ENCODE measurements at places on chromosomes 2 and 18. TPM values are rescaled to one million over a fixed set of nuclear protein-coding genes. Genes with fewer than 3 reads are reported as not detected.

DNA sequence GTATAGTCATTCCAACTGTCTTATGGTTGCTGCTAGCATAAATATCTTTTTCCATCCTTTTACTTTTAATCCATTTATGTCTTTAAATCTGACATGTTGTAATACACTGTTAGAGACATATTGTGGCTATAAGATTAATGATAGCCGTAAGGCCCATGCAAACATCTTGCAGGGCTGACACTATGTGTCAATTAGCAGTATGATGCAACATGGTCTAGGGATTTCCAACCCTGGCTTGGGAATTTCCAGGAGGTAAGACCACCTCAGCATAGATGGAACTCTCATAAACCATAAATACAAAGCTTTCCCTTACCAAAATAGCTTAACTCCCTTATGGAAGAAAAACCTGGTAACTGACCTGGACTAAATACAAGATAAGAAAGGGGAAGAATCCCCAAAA, 16.5 kb downstream of the SCLY start:
- no peak for DNase-seq
- no peak overlapping the region for H3K27ac ChIP-seq
- H3K4me3 ChIP-seq, result no peak overlapping the region
- H3K27me3 ChIP-seq, result no peaks in the 10 kb centered on the region

DNA sequence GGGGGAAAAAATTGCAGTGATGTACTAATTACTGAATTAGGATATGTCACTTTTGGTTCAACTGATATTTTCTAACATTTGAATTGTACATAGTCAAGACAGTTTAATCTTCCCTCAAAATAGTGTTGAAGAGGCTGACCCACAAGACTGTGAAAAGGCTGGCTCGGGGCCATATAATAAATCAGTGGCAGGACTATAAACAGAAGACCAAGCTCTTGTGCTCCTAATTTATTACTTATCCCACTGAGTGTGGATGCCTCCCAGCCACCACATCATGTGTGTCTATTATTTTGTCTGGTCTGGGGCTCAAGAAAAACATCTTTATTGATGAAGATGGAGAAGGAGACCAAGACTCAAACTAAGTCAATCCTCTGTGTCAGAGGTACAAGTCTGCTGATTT, 64.4 kb downstream of the PLEKHM3 start:
- H3K4me1 ChIP-seq, result peaks cover 1% of the 10 kb centered on the region
- H3K27me3 ChIP-seq, result no peaks in the 10 kb centered on the region
- H3K27ac ChIP-seq, result no peak overlapping the region
- H3K36me3 ChIP-seq, result no peaks in the 10 kb centered on the region
- DNase-seq, result no peak

DNA sequence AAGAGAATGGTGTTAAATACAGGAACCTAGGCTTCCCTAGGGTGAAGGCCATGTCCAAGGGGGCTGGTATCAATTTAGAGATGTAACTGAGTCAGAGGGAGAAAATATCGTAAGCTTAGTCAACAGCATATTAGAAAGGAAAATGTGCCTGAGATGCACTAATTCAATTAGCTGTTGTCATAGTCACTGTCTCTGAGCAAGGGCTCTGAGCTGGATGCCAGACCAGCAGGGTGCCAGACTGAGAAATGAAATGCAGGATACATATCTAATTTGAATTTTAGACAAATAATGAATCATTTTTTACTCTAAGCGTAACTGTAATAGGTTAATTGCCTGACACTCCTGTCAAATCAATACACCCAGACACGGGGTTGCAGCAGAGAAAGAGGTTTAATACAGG, 11.4 kb upstream of the SLC35F6 start:
- no peaks in the 10 kb centered on the region for H3K4me1 ChIP-seq
- H3K27me3 ChIP-seq, result no peaks in the 10 kb centered on the region
- no peak for DNase-seq
- H3K27ac ChIP-seq, result no peak overlapping the region

GRCh38 chr2:200735061-200735460, 76.6 kb upstream of the BZW1 start:
- H3K4me1 ChIP-seq, result peaks cover 5% of the 10 kb centered on the region
- H3K27ac ChIP-seq, result no peak overlapping the region
- H3K27me3 ChIP-seq, result no peaks in the 10 kb centered on the region
- no peak overlapping the region for H3K4me3 ChIP-seq
- no peak for DNase-seq

DNA sequence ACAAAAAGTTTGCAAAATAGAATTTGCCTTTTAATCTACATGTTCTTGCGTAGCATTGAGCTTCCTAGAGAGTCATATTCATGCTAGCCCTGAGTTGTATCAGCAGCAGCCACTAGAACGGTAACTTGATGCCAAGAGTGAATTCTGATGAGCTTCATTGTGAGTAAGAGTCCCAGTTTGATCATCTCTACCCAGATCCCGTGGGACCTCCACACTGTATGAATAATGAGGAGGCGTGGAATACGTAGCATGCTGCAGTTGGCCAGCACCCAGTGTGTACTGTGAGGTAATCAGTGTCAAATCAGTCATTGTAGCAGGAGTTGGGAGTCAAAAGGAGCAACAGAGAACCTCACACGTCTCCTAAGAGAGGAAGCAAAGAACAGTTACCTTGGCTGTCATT, 197.9 kb downstream of the NEDD4L start:
- no peaks in the 10 kb centered on the region for H3K27me3 ChIP-seq
- no peak overlapping the region for H3K4me3 ChIP-seq
- no peaks in the 10 kb centered on the region for H3K36me3 ChIP-seq
- DNase-seq, result no peak
- no peak overlapping the region for H3K27ac ChIP-seq

DNA sequence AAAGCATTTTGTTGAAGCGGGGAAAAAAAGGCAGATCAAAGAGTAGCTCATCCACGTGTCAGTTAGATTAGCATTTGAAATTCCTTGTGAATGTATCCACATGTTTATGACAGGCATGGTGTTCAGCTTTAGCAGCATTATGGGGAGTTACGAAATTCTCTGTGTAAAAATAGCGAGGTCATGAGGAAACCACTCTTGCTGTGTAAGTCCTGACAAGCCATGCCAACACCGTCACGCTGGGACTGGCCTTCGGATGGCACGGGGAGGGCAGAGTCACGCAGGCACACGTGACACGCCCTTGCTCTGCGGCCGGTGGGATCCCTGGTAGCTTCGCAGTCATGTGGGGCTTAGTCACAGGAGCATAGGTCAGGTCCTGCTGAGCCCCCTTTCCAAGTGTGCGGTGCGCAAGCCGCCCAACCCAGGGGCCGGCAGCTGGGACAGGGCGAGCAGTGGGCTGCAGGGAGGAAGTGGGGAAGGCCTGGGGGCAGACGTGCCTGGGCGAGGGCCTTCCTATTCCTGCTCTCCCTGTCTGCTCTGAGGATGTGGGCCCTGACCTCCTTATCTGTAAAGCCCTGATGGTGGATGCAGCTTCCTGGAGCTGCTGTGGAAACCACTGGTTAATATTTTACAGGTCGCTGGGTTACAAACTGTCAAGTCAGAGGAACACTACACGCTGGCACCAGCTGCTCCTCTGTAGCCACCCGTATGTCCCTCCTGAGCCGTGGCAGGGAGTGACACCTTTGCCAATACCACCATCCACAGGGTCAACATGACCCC, 18.0 kb downstream of the MBP start:
- H3K27me3 ChIP-seq, result no peaks in the 10 kb centered on the region
- no peaks in the 10 kb centered on the region for H3K36me3 ChIP-seq
- H3K4me1 ChIP-seq, result no peaks in the 10 kb centered on the region
- H3K27ac ChIP-seq, result peak overlapping the region; percentile 43
- no peak overlapping the region for H3K4me3 ChIP-seq
- peak; percentile 96 for DNase-seq

TANC1 gene
- total RNA-seq, result 58.3 TPM

INHBB gene
- 21.9 TPM for total RNA-seq

DNA sequence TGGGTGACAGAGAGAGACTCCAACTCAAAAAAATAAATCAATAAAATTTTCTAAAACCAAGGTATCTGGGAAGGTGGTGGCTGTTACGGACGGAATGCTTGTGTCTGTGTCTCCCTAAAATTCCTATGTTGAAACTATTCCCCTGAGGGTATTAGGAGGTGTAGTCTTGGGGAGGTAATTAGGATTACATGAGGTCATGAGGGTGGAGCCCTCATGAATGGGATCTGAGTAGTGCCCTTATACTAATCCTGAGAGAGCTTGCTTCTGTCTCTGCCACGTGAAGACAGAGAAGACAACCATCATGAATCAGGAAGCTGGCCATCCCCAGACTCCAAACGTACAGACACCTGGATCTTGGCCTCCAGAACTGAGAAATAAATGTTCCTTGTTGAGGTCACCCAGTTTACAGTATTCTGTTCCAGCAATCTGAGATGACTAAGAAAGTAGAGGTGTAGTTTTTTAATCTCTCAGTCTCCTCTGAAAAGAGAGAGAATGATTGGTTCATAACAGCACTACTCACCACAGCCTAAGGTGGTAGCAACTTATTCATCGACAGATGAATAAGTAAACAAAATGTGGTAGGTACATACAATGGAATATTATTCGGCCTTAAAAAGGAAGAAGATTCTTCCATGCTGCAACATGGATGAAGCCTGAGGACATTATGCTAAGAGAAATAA, 38.4 kb downstream of the TGFBRAP1 start:
- H3K4me3 ChIP-seq, result no peak overlapping the region
- DNase-seq, result no peak
- H3K36me3 ChIP-seq, result peaks cover 5% of the 10 kb centered on the region

GRCh38 chr2:133240491-133241223, 327.6 kb downstream of the NCKAP5 start:
- no peak overlapping the region for H3K27ac ChIP-seq
- no peaks in the 10 kb centered on the region for H3K4me1 ChIP-seq
- no peak overlapping the region for H3K4me3 ChIP-seq

GRCh38 chr2:136162438-136162837, 44.5 kb upstream of the CXCR4 start:
- H3K4me1 ChIP-seq, result no peaks in the 10 kb centered on the region
- H3K27ac ChIP-seq, result no peak overlapping the region
- DNase-seq, result no peak
- no peak overlapping the region for H3K4me3 ChIP-seq
- H3K36me3 ChIP-seq, result no peaks in the 10 kb centered on the region
- no peaks in the 10 kb centered on the region for H3K27me3 ChIP-seq

MYOM1 gene
- 63.8 TPM for total RNA-seq

GRCh38 chr2:97678298-97678697, 8.8 kb downstream of the C2orf92 start:
- H3K36me3 ChIP-seq, result no peaks in the 10 kb centered on the region
- no peak overlapping the region for H3K4me3 ChIP-seq
- no peak overlapping the region for H3K27ac ChIP-seq
- no peaks in the 10 kb centered on the region for H3K27me3 ChIP-seq
- H3K4me1 ChIP-seq, result no peaks in the 10 kb centered on the region

DSG3 gene
- not detected for total RNA-seq

DNA sequence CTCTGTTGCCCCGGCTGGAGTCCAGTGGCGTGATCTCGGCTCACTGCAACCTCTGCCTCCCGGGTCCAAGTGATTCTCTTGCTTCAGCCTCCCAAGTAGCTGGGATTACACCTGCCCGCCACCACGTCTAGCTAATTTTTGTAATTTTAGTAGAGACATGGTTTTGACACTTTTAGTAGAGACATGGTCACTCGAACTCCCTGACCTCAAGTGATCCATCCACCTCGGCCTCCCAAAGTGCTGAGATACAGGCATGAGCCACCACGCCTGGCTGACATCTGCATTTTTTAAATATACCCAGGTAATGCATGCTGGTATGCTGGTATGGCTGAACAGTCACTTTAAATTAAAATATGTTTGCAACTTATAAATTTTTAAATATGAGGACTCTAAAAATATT, 91.9 kb downstream of the EPB41L3 start:
- no peak overlapping the region for H3K27ac ChIP-seq
- no peaks in the 10 kb centered on the region for H3K27me3 ChIP-seq
- H3K4me1 ChIP-seq, result peaks cover 1% of the 10 kb centered on the region
- no peaks in the 10 kb centered on the region for H3K36me3 ChIP-seq
- DNase-seq, result no peak

DNA sequence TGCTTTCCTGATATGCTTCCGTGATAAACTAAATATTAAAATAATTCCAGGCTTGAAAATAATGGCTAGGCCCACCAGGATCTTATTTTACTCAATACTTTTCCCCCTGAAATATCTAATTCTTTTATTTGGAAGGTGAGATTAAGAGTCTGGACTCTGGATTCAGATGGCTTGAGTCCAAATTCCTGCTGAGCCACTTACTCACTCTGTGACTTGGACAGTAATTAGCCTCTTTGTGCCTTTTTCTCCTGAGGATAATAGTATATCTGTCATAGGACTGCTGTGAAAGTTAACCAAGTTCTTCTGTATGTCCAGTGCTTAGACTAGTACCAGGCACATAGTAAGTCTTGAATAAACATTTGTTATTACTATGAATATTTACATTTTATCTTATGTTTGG, 127.3 kb upstream of the ERBB4 start:
- no peaks in the 10 kb centered on the region for H3K27me3 ChIP-seq
- H3K4me1 ChIP-seq, result no peaks in the 10 kb centered on the region
- H3K36me3 ChIP-seq, result no peaks in the 10 kb centered on the region
- H3K4me3 ChIP-seq, result no peak overlapping the region
- H3K27ac ChIP-seq, result no peak overlapping the region

DNA sequence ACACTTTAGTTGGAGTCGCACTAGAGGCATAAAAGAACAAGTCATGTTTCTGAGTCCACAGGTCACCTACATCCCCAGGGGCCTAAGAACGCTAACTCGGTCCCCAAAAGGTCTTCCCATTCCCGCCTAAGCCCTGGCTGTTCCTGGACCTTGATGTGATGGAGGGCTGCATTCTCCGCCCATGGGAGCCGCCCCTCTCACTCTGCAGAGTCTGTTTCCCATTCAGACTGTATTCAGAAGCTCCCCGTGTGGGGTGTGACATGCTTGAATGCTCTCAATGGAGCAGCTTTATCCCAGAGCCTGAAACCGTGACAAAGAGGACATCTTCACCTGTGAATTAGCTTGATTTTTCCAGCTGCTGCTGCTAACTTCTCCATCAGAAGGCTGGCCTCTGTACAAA, 319.0 kb upstream of the KLHL29 start:
- H3K4me3 ChIP-seq, result no peak overlapping the region
- no peaks in the 10 kb centered on the region for H3K27me3 ChIP-seq
- no peaks in the 10 kb centered on the region for H3K4me1 ChIP-seq
- no peak overlapping the region for H3K27ac ChIP-seq
- DNase-seq, result no peak

RPL31 gene
- 1,106 TPM for total RNA-seq

GRCh38 chr2:165470361-165470760, 863 bp downstream of the CSRNP3 start:
- H3K36me3 ChIP-seq, result no peaks in the 10 kb centered on the region
- no peak overlapping the region for H3K4me3 ChIP-seq
- H3K27me3 ChIP-seq, result no peaks in the 10 kb centered on the region
- H3K27ac ChIP-seq, result no peak overlapping the region

DNA sequence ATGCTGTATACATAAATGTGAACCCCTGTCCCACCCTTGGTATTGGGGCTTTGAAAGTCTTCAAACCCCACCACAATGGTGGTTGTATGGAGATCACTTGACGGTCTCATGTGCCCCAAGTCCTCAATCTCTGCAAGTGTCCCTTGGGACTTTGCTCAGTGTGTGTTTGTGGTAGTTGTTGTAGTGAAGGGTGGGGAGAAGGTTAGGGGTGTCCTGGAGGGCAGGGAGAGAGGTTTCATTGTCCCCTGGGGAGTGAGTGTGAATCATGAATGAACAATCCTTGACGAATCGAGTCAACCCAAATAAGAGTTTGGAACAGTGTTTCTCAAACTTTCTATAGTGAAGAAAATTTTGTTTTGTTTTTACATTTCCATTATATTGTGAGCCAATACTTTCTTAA, 28.1 kb downstream of the COL4A3 start:
- H3K4me1 ChIP-seq, result no peaks in the 10 kb centered on the region
- no peak for DNase-seq
- no peaks in the 10 kb centered on the region for H3K36me3 ChIP-seq
- no peak overlapping the region for H3K27ac ChIP-seq

Measured in aorta (tissue), 5 donors.